Osteocyte (in vitro differentiated cells): ENCODE measurements at places on chromosomes 5 and 9.

GRCh38 chr9:91935066-91935749, 14.8 kb downstream of the ROR2 start:
- peaks cover 70% of the 10 kb centered on the region for H3K4me1 ChIP-seq
- H3K27me3 ChIP-seq, result no peaks in the 10 kb centered on the region
- peaks cover 17% of the 10 kb centered on the region for H3K36me3 ChIP-seq
- no peak for DNase-seq
- H3K4me3 ChIP-seq, result no peak overlapping the region

- H3K36me3 ChIP-seq, result no peaks in the 10 kb centered on the region
- H3K4me1 ChIP-seq, result peaks cover 36% of the 10 kb centered on the region
- no peaks in the 10 kb centered on the region for H3K27me3 ChIP-seq
- DNase-seq, result no peak
These were observed 671.4 kb downstream of the NR2F1-AS1 start for GRCh38 chr5:92909602-92909962.

- no peak overlapping the region for H3K27ac ChIP-seq
- DNase-seq, result peak; percentile 66
These were observed 11.2 kb downstream of the CCNI2 start for GRCh38 chr5:132758451-132758850.

GRCh38 chr9:109447329-109448076, 50.6 kb downstream of the PTPN3 start:
- no peak overlapping the region for H3K4me3 ChIP-seq
- peaks cover 2% of the 10 kb centered on the region for H3K36me3 ChIP-seq
- no peak overlapping the region for H3K27ac ChIP-seq
- peak; percentile 63 for DNase-seq
- no peaks in the 10 kb centered on the region for H3K27me3 ChIP-seq

DNA sequence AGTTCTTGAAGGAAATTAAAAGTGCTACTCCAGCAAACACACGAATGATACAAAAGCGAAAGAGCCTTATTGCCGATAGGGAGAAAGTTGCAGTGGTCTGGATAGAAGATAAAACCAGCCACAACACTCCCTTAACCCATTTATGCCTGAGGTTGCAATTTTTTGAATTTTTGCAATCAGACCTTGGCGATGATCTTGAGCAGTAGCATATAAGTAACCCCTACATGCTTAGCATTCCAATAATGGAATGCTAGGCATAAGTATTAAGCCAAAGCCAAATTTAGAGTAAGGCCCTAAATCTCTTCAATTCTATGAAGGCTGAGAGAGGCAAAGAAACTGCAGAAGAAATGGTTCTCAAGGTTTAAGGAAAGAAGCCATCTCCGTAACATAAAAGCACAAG, 153.5 kb downstream of the SLC28A3 start:
- DNase-seq, result no peak
- no peak overlapping the region for H3K27ac ChIP-seq
- H3K4me3 ChIP-seq, result no peak overlapping the region
- H3K27me3 ChIP-seq, result peaks cover 5% of the 10 kb centered on the region
- peaks cover 22% of the 10 kb centered on the region for H3K4me1 ChIP-seq

DNA sequence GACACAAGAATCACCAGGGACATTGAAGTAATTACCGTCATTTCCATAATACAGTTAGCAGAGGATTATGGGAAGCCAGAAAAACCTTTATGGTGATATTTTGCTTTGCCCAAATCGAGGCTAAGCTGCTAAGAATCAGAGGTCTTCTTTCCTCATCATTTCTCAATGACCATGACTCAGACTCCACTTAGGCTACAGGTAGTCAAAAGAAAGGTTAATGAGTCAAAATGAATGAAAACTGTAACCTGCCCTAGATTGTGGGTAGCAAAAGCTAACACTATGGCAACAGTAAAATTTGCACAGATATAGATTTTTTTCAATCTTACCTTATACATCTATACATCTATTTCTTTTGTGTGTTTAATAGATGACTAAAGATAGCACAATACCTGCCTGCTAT, 185.8 kb downstream of the CARTPT start:
- H3K36me3 ChIP-seq, result no peaks in the 10 kb centered on the region
- peaks cover 3% of the 10 kb centered on the region for H3K4me1 ChIP-seq
- H3K4me3 ChIP-seq, result no peak overlapping the region
- peaks cover 4% of the 10 kb centered on the region for H3K27me3 ChIP-seq

GRCh38 chr5:146409054-146409671, 38.0 kb upstream of the TCERG1 start:
- no peak for DNase-seq
- H3K4me3 ChIP-seq, result peak overlapping the region; percentile 5
- no peaks in the 10 kb centered on the region for H3K36me3 ChIP-seq
- H3K4me1 ChIP-seq, result peaks cover 4% of the 10 kb centered on the region
- H3K27me3 ChIP-seq, result peaks cover 19% of the 10 kb centered on the region
